ENCODE measurements at places on chromosomes 12 and 14. TPM values are rescaled to one million over a fixed set of nuclear protein-coding genes. Genes with fewer than 3 reads are reported as not detected.

The PA2G4 gene
- total RNA-seq, result 139 TPM

DNA sequence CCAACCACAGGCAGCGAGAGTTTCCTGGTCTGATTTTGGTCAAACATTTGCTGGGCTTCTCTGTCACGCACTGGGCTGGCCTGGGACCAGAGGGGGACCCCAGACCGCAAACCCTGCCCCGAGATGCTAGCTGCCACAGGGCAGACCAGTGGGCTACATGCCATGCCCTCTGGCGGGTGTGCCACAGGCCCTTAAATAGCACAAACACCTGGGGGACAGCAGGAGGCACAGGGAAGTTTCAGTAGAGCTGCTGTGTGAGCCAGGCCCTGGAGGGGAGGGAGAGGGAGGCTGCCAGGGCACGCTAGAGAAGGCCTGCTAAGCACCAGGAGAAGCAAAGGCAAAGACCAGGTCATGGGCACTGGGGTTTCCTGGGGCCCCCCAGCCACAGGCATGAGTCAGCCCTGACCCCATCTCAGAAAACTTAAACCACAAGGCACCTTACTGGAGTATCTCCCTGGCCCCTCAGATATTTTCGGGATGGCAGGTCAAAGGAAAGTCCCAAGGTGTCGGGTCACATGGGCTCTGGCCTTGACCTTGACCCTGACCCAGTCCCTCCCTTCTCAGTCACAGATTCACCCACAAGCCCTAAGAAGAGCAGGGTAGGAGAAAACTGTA is 29.2 kb downstream of the ITPK1 start:
- DNase-seq, result no peak

DNA sequence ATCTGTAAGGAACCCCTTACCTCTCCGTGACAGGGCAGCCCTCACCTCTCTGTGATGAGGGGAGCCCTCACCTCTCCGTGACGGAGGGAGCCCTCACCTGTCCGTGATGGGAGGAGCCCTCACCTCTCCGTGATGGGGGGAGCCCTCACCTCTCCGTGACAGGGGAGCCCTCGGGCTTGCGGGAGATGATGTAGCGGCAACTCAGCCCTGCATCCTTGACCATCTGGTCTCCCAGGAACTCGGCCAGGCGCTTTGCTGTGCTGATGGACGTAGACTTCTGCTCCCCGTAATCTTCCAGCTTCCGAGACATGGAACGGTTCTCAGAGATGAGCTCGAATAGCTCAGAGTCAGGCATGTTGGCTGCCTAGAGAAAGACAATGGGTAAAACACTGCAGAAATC is 28.0 kb downstream of the POLE start:
- DNase-seq, result no peak

The MYF6 gene
- not detected for total RNA-seq

All from ureter (tissue), 1 donor.